ENCODE measurements at places on chromosomes 4 and X. TPM values are rescaled to one million over a fixed set of nuclear protein-coding genes. Genes with fewer than 3 reads are reported as not detected.

The BEX3 gene
- 71.9 TPM for total RNA-seq

The PAK3 gene
- total RNA-seq: 33.2 TPM

The TEX13C gene
- not detected for total RNA-seq

The PRSS12 gene
- total RNA-seq: 12.2 TPM

The LINC00632 gene
- total RNA-seq: 7.8 TPM

The SLC38A5 gene
- 83.8 TPM for total RNA-seq

The SORBS2 gene
- total RNA-seq: 218 TPM

The SSX1 gene
- not detected for total RNA-seq

The VCX2 gene
- total RNA-seq: not detected

The VEGFD gene
- total RNA-seq: not detected

The PAGE2 gene
- not detected for total RNA-seq

The STATH gene
- not detected for total RNA-seq

The POU3F4 gene
- total RNA-seq: not detected

The COX7B2 gene
- not detected for total RNA-seq

The DMD gene
- total RNA-seq: 28.5 TPM

The CSAG2 gene
- total RNA-seq: not detected

The NHS gene
- total RNA-seq: 1.3 TPM

The PCDH10 gene
- 0.26 TPM for total RNA-seq

The SSX2 gene
- not detected for total RNA-seq

The SPOCK3 gene
- total RNA-seq: not detected

The ADH4 gene
- not detected for total RNA-seq

The MAGEA11 gene
- not detected for total RNA-seq

The RPS6KA6 gene
- total RNA-seq: 3.6 TPM

The TAB3 gene
- 24.1 TPM for total RNA-seq

The CT45A1 gene
- not detected for total RNA-seq

The EREG gene
- not detected for total RNA-seq

The SERPINA7 gene
- total RNA-seq: not detected

The PDK3 gene
- total RNA-seq: 20.2 TPM

The MAGEB6 gene
- total RNA-seq: not detected

The CTAG1A gene
- total RNA-seq: not detected

The SSX3 gene
- total RNA-seq: not detected

The GRIA3 gene
- total RNA-seq: 0.99 TPM

The CENPVL1 gene
- total RNA-seq: not detected

The LRRC66 gene
- 0.78 TPM for total RNA-seq

The DKK2 gene
- not detected for total RNA-seq

The PHKA1 gene
- 7.3 TPM for total RNA-seq

The NOX1 gene
- total RNA-seq: not detected

The CHRDL1 gene
- total RNA-seq: 13.0 TPM

The KCNE5 gene
- not detected for total RNA-seq

The PRRG3 gene
- 0.33 TPM for total RNA-seq

The GPR34 gene
- 4.9 TPM for total RNA-seq

The STBD1 gene
- 6.2 TPM for total RNA-seq

The GLRA3 gene
- not detected for total RNA-seq

The SPARCL1 gene
- total RNA-seq: 137 TPM

The FGF5 gene
- not detected for total RNA-seq

The TMSB15C gene
- not detected for total RNA-seq

The FAM149A gene
- total RNA-seq: 51.4 TPM

The SLC6A14 gene
- under 0.01 TPM for total RNA-seq

The KLB gene
- 3.6 TPM for total RNA-seq
